ENCODE measurements at places on chromosomes 3 and 15.

- DNase-seq = no peak
Measured at GRCh38 chr3:130386604-130387263, 41.3 kb downstream of the COL6A5 start.

- DNase-seq = no peak
Measured at GRCh38 chr3:172125963-172126457, 86.6 kb downstream of the FNDC3B start.

GRCh38 chr3:45168451-45168850 is 22.3 kb upstream of the CDCP1 start:
- DNase-seq = no peak

DNA sequence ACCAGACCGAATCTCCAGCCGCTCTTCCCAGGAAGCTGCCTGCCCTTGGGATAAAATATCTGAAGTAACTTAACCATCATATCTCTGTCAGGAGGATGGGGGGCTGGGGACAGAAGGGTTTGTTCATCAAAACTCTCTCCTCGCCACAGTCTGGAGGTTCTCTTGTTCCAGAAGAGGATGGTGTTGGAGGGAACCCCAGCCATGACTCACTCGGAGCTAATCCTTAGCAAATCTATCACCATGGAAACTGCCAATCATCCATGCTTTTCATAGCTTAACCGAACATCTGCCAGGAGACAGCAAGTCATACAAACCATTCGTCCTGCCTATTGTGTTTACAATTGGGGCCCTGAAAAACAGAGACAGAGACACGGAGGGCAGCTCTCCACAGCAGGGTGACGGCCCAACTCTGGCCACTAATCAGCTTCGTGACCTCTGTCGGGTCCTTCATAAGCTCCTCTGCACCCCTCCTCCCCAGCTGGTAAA is 73.8 kb upstream of the HEG1 start:
- peak; percentile 25 for DNase-seq

DNA sequence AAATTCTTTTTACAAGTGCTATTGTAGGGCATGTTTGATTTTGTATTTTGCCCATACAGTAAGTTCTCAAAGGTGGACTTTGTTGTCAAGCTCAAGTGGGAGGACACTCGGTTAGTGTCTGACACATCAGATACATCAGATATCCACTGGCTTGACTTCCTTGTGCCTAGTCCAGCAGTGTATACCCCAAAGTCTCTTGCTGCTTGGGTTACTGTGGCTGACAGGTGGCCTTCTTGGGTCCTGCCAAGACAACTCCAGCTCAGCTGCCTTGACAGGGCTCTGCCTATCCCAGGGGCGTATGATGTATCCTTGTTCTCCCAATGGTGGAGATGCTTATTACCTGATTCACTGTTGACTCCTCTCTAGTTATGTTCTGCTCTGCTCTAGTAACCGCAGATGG is 214.9 kb downstream of the CBLB start:
- DNase-seq = no peak

- no peak for DNase-seq
Measured at GRCh38 chr3:151620071-151620470, 113.7 kb upstream of the AADACL2 start.

- no peak for DNase-seq
Measured at GRCh38 chr3:58418227-58418626, 15.4 kb downstream of the PDHB start.

GRCh38 chr15:38651328-38652038 is 86.9 kb upstream of the RASGRP1 start:
- no peak for DNase-seq

GRCh38 chr15:41691471-41691870 is 31.3 kb downstream of the MGA start:
- no peak for DNase-seq

DNA sequence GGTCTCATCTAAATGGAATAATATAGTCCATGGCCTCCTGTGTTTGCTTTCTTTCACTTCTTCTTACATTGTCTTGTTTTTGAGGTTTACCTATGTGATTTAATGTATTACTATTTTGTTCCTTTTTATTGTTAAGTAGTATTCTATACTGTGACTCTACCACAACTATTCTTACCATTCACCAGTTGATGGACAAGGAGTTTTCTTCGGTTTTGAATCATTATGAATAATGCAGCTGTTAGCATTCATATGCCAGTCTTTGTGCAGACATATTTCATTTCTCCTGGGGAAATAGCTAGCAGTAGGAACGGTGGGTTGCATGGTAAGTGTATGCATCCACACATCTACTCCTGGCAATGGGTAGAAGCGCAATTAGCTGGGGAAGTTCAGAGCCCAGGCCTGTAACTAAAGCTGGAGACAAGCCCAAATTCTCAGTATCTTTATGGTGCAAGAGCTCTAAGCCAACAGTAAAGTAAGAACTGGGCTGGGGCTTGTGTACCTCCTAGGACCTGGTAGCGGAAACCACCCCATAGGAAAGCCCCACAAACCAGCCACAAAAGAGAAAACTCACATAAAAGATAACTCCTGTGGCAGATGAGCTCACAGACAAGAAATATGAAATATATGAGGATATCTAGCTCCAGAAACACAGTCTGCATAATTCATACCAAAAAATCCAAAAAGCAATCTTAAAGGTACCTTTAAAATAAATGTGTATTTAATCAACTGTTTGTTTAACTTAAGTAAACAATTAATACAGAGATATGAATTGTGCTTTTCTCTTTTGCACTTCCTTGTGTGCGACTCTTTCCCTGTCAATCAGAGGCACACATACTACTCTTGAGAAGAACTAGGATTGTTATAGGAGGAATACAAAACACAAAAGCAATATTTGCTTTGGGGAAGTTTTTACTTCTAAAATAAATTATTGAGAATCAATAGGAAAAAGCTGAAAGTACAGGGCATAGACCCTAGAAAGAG is 2.7 kb upstream of the CSTA start:
- DNase-seq = no peak

DNA sequence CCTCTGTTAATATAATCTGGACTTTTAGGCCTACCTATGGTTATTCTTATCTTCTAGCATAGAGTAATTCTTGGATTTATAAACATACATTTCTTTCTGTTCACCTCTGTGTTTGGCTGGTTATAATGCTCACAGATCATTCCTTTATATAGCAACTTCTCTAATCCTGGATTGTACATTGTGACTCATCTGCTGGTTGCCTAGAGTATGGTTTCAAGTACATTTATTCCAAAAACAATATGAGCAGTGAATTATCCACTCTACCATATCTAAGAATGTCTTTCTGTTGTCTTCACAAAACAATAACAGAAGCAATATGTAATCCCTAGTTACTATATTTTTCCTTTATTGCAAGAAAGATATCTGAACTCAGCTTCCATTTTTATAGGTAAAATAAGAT is 35.3 kb downstream of the FSIP1 start:
- no peak for DNase-seq

DNA sequence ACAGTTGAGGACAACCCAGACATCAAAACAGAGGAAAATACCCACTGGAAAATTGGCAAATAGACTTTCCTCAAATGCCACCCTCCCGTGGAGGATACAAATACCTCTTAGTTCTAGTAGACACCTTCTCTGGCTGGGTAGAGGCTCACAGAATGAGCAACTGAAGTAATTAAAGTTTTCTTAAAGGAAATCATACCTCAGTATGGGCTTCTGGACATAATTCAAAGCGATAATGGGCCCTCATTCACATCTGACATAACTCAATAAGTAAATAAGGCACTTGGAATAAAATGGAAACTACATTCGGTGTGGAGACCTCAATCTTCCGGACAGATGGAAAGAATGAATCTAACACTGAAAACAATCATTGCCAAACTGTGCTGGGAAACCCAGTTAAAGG is 115.2 kb upstream of the PLCL2 start:
- DNase-seq = no peak

DNA sequence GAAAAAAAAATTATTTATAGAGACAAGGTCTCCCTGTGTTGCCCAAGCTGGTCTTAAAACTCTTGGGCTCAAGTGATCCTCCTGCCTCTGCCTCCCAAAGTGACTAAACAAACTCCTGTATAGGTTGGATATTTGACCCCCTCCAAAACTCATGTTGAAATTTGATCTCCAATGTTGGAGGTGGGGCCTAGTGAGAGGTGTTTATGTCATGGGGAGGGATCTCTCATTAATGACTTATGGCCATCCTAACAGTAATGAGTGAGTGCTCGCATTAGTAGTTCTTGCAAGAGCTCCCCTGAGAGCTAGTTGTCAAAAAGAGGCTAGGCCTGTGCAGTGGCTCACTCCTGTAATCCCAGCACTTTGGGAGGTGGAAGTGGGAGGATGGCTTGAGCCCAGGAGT is 141.2 kb downstream of the STT3B start:
- no peak for DNase-seq

GRCh38 chr3:16768014-16768413 is 116.7 kb upstream of the PLCL2 start:
- no peak for DNase-seq

- DNase-seq = no peak
Measured at GRCh38 chr15:91407269-91407889, 307.3 kb downstream of the SV2B start.

DNA sequence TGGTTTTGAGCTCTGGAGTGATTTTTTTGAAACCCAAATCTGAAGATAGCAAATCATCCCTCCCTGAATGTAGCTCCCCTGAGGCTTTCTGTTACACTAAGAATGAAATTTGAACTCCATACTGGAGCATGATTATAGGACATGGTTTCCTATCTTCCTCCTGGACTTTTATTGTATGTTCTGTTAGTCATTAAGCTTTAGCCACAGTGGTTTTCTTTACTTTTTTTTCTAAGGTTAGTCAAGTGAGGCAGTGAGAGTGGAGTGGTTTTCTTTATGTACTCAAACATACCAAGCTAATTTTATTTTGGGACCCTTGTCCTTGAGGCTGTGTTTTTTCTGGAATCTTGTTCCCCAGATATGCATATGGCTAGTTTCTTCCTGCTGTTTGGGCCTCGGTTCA is 55.2 kb upstream of the FRMD4B start:
- DNase-seq = no peak

DNA sequence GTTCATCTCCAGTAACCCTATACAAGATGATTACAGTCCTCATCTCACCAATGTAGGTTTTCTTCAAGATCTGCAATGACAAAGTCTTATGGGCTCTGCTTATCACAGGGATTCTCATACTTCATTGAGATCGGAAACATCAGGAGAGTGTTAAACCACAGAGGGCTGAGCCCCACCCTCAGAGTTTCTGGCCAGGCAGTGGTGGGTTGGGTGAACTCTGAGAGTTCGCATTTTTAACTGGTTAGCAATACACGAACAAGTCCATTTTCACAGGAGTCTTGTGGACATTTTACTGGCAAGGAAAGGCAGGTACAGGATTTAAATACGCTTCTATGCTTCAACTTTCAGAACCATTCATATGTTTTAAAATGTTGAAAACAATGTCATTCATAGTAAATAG is 366.7 kb upstream of the ROBO2 start:
- no peak for DNase-seq

DNA sequence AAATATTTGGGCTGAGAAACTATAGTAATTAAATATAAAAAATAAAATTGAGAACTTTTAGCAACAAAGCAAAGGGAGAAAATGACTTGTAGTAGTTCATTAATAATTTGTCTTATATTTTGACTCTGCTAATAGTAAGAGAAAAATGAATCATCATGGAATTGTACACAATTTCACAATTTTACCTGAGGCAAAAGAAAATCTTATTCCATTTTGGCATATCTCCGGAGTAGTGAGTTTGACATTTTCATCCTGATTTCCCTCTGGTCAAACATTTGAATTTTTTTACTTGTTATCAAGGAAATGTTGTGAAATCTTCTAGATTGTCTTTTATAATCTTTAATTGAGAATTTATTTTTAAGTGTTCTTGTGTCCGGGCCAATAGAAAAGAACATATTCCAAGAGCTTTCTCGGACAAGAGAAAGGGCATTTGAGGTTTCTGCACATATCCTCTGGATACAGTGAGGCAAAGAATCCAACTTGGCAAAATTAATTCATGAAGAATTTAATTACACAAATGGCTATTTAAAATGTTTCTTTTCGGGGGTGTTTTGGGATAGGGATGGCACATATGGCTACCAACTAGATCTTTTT is 89.3 kb upstream of the IGSF10 start:
- DNase-seq = no peak

GRCh38 chr3:62975566-62975965 is 100.3 kb upstream of the CADPS start:
- no peak for DNase-seq

GRCh38 chr3:145557405-145557804 is 603.6 kb downstream of the PLOD2 start:
- DNase-seq = no peak

GRCh38 chr3:2992534-2992933 is 117.6 kb downstream of the IL5RA start:
- no peak for DNase-seq

DNA sequence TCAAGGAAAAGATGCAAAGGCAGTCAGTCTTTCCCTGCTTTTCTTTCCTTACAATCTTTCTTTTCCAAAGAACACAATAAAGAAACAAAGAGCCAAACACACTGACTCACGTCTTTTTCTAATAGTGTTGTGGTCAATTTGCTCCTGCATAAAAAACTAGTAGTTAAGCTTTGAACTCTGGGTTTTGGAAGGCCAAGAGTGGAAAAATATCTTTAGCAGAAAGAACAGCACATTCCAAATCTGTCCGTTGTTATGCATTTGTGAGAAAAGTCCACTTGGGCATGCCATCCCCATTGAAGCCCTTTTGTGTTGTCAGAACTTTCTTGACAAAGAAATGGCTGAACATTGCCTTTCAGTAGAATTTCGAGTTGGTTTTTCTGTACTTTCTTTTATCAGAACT is 18.2 kb downstream of the COL8A1 start:
- DNase-seq = no peak

GRCh38 chr3:30492322-30493192 is 113.8 kb upstream of the TGFBR2 start:
- no peak for DNase-seq

GRCh38 chr3:56889131-56889530 is 87.4 kb upstream of the ARHGEF3 start:
- peak; percentile 2 for DNase-seq

GRCh38 chr15:78249131-78249530 is 14.8 kb upstream of the ACSBG1 start:
- DNase-seq = no peak

- no peak for DNase-seq
Measured at GRCh38 chr15:85527895-85528294, 147.5 kb downstream of the AKAP13 start.

- no peak for DNase-seq
Measured at GRCh38 chr3:142127941-142128658, 21.2 kb downstream of the TFDP2 start.

GRCh38 chr15:100531204-100531603 is 2.5 kb upstream of the CERS3 start:
- DNase-seq = no peak
